ENCODE measurements at places on chromosomes 1 and 21.

- DNase-seq, result no peak
These were observed 29.5 kb downstream of the TMED5 start for GRCh38 chr1:93150729-93151128.

DNA sequence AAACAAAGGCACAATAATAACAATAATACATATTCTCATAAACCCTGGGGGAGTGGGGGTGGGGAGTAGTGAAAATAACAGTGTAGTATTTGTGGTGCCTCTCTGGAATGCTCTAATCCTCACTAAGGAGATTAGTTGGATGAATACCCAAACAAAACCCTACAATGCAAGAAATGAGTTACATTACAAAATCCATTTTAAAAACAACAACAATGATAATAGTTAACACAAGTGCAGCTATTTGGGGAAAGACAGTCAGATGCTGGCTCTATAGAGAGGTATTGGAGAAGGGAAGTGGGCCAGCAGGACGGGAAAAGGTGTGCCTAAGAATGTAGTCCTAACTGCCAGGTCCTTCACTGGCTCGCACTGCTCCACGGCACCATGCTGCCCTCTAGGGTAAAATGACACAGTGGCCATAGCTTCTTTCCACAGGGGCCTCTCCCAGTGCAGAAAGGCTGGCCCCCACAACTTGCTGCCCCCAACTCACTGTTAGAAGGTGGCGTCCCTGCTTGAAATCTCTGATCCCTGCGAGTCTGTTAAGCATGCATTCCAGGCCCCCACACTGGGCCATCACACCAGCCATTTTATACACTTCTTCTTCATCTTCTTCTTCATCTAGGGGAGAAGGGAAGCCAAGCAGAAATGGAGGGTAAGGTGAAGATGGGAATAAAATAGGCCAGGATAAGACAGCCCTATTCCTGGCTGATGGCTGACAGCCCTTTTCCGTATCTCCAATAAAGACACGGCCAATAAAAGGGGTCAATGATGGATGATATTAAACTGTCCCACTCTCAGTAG is 113.8 kb downstream of the UBR4 start:
- DNase-seq, result no peak

GRCh38 chr1:168428063-168428731 is 115.6 kb downstream of the XCL2 start:
- DNase-seq, result no peak

- no peak for DNase-seq
These were observed 2154.7 kb downstream of the MRPL39 start for GRCh38 chr21:23452384-23453083.

GRCh38 chr1:50491142-50491541 is 67.9 kb upstream of the DMRTA2 start:
- no peak for DNase-seq
